ENCODE measurements at places on chromosomes 11 and 22.

DNA sequence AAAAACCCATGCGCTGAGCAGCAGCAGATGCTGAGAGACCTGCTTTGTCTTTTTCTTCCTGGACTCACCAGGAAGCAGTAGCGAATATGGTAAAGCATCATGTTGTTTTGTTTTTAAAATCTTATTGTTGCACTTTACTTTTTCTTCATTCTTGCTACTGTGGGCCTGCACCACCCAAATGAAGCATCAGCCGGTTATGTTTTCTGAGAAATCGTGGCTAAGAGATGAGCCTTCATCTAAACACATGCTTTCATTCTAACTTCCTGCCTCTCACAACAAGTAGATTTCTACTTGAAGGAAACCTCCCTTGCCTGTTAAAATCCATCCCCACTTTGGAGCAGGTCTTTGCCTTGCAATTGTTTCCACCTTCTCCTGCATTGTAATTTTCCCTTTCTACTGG lies 1025.9 kb downstream of the NTM start:
- no peak for DNase-seq

DNA sequence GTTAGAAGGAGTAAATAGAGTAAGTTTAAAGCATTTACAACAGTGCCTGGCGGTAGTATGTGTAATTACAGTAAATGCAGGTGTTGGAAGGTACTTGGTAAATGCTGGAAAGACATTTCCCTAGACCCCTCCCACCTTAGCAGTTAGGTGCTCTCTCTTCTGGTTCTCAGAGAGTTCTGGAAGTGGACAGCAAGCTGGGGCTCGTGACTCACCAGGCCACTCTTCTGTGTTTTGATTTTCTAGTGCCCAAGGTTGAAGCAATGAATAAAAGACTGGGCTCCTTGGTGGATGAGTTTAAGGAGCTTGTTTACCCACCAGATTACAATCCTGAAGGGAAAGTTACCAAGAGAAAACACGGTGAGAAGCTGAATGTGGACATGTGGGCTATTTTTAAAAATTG lies 27.6 kb downstream of the SNU13 start:
- no peak for DNase-seq

DNA sequence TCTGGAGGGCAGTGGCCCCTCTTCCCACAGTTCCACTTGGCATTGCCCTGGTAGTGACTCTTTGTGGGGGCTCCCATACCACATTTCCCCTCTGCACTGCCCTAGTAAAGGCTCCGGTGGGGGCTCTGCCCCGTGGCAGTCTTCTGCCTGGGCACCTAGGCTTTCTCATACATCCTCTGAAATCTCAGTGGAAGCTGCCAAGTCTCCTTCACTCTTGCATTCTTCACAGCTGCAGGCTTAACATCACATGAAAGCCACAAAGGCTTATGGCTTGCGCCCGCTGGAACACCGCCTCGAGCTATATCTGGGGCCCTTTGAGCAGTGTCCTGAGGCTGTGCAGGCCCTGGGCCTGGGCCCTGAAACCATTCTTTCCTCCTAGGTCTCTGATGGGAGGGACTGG lies 25.3 kb downstream of the PLEKHB1 start:
- DNase-seq = no peak

DNA sequence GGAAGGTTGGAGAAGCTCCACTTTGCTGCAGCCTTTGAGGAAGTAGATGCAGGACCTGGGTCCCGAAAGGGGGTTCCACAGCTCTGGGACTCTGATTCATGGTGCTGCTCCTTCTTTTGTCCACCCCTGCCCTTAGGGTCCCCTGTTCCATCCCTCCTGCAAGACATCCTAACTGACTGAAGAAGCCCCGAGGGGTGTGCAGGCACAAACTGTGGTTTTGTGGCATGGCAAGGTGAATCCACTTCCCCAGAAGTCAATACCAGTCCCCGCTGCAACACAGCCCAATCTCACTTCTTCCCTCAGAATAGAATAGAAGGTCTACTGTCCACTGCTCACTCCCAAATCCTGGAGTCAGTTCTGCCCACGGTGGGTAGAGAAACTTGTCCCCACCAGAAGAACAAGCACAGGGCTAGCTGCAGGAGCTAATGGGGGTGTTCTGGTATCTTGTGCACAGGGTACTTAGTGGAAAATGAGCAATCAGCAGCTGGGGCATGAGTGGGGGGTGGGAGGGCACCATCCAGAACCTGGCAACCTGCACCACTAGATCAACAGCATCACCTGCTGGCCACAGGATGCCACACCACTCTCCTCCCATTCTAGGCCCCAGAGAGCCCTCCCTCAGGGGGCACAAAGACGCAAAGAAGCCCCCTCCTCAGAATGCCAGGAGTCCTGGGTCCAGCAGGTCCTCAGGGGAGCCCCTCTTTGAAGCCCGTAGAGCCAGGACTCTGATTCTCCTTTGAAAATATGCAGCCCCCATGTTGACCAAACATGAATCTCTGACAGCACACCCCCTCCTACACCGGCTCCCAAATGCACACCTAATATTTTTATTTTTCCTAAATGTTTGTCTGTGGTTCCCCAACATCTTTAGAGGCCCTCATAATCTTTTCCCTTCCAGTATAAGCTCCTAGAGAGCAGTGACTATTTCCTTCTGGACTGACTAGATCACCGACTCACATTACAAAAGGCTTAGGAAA lies 14.1 kb downstream of the SPATA19 start:
- DNase-seq = no peak

DNA sequence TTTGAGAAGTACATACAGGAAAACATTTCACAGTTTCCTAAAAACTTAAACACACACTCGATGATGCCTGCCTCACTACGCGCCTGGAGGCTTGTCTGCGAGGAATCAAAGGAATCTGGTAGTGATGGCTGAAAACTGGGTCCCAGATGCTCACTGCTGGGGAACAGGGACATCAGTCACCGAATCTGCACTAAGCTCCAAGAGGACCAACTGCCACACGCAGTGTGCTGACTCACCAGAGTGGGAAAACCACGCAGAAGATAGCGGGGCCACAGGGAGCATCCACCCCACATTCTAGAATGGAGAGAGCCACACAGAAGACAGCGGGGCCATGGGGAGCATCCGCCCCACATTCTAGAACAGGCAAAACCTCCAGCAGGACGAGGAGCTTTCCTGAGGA lies 24.3 kb upstream of the MOB2 start:
- no peak for DNase-seq

- no peak for DNase-seq
These were observed 160.4 kb downstream of the ATG16L2 start for GRCh38 chr11:72974487-72975205.

DNA sequence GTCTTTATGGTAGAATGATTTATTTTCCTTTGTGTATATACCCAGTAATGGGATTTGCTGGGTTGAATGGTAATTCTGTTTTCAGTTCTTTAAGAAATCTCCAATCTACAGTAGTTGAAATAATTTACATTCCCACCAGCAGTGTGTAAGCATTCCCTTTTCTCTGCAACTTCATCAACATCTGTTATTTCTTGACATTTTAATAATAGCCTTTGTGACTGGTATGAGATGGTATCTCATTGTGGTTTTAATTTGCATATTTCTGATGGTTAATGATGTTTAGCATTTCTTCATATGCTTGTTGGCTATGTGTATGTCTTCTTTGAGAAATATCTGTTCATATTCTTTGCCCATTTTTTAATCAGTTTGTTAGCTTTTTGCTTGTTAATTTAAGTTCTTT lies 901.2 kb downstream of the METTL15 start:
- DNase-seq = no peak

GRCh38 chr11:84117394-84117793 lies 831.2 kb upstream of the CCDC90B start:
- DNase-seq = no peak

- DNase-seq = no peak
These were observed 73.0 kb downstream of the MSANTD4 start for GRCh38 chr11:105948918-105949590.

DNA sequence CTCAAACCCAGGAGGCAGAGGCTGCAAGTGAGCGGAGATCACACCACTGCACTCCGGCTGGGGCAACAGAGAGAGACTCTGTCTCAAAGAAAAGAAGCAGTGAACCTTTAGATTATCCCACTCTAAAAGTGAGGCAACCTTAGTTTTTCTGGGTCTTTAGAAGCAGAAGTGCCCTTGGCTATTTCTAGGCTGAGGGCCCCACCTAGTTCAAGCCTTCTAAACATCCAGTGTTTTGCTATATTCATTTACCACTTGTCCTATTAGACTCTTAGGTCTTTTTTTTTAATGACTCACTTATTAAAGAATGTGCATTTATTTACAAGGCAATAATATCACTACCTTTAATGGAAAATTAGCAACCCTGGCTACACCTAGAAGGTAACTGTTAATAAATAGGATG lies 16.7 kb upstream of the EHF start:
- DNase-seq = no peak

DNA sequence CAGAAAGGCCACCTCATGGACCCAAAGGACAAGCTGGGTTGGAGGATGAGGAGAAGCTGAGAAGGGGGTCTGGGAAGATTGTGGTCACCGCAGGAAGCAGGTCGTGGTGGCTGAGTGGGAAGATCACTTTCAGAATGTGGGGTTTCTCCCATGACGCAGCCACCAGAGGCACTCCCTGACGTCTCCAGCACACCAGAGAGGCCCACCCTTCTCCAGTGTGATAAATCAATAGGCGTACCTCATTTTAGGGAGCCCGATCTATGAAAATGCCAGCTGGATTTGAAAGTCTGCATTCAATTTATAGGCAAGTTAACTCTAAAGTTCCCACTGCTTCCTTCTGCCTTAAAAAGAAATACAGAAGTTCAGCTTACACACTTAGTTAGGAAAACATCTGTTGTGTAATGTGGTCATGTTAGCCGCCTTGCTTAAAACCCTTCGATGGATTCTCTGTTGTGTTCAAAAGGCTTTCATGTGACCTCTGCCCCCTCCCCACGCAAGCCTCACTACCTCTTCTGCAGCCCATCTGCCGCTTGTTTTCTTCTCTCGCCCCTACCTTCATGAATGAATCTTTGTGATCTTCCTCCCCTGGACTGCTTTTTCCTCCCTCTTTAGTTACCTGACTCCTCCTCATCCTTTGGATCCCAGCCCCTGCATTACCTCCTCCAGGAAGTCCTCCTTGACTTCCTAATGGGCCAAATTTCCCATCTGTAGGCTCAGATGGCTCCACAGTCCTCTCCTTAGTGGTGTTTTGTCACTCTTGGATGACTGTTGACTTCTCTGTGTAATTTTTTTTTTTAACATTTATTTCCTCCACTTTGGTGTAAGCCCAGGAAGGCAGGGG lies 10.7 kb downstream of the TSPAN18 start:
- no peak for DNase-seq
